ENCODE measurements at places on chromosomes 12 and 14.

GRCh38 chr14:29459531-29459930 lies 468.1 kb downstream of the PRKD1 start:
- DNase-seq: no peak

DNA sequence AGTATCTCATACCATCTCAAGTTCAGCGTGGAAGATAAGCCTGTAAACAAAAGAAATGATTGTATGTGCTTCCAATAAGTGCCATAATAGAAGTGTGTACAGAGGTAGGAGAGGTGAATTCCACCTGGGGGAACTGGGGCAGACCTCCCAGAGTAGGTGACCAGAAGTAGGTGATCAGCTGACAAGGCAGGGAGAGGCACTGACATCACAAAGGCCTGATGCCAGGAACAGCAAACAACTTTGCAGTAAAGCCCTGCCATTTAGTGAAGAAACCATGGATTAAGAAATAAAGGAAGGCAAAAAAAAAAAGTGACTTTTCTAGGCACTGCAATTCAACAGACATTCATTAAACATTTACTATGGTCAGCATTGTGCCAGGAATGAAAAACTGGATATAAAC lies 31.1 kb downstream of the NR1H4 start:
- no peak for DNase-seq

GRCh38 chr12:6788972-6789924 lies at the start of gene CD4:
Gene CD4 (plus strand): TSS chr12:6789528. CDS start chr12:6800139, 10,611 bp downstream.
- peak; percentile 68 for DNase-seq

- no peak for DNase-seq
These were observed 198.1 kb downstream of the KCNH5 start for GRCh38 chr14:62847168-62847567.

- DNase-seq: peak; percentile 26
These were observed 2.0 kb upstream of the MDM1 start for GRCh38 chr12:68334132-68334531.

- DNase-seq: no peak
These were observed 7.1 kb upstream of the PGF start for GRCh38 chr14:74962493-74962892.

DNA sequence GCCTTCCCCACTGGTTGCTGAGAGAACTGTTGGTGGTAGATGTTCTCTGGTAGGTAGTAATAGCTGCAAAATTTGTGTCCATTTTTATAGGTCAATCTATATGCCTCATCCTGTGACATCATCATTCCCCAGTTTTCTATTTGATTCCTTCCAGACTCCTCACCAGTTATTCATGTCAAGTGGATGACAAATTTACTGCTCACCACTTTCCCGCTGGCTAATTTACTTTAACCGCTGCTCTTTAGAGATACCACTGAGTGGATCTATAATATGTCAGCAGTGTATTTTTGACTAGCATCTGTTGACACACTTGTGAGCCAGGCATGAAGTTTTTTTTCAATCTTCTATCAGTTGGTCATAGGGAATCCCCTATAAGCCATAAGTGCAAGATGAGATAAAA lies 24.6 kb downstream of the GPR65 start:
- DNase-seq: peak; percentile 28

- no peak for DNase-seq
These were observed 505 bp upstream of the DENND5B start for GRCh38 chr12:31591380-31591901.

DNA sequence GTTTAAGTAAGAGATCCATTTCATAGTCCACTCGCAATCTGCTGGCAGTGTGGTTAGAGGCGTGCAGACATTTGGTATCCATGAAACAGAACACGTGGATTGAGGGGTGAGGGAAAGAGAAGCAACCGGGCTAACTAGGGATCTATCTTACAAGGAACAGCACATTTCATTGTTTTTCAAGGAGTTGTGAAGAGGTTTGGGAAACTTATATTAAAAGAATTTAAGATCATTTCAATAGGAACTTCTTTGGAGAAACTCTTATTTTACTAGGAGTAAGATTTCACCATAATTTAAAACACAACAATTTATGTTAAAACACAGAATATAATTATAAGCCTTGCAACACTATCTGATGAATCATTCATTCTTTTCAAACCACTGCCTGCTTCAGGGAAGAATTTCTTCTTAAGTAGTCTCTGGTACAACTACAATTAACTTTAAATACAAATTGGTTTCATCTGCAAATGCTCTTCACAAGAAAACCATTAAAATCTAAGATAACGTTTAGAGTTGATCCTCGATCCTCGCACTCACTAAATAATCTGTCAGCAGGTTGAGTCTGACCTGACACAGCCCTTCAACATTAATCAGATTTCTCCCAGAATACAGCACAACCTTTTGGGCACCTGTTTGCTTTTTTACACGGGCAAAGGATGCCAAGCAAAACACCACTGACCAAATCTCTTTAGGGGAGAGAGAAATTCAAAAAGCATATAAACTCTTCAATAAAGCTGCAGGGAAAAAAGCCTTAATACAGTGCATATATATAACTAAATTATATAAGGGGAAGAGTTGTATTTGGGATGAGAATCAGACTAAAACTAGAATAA lies 27.3 kb downstream of the PPTC7 start:
- no peak for DNase-seq

DNA sequence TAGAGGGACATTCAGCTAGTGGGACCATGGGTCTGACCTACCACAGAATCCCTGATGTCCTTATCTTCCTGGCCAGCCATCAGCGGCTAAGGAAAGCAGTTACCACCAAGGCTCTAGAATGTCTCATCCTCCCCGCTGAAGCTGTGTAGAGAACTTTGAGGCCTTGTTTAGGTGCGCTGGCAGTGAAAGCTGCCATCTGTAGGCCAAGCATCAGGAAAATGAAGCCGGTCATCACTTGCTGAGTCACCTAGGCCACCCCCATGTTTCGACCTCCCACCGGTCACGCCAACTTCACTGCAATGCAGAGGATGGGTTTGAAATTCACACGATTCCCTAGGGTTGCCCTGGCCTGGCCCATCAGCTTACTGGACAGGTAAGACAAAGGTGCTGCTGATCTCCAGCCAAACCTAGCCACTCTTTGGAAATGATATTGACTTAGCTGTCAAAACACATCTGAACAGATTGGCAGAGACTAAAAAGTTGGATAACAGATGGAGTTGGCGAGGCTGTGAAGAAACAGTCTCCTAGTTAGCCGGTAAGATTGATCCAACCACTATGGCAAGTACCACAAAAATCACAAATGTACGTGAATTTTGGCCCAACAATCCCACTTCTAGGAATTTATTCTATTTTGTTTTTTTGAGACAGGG lies 52.0 kb downstream of the NOS1 start:
- no peak for DNase-seq

DNA sequence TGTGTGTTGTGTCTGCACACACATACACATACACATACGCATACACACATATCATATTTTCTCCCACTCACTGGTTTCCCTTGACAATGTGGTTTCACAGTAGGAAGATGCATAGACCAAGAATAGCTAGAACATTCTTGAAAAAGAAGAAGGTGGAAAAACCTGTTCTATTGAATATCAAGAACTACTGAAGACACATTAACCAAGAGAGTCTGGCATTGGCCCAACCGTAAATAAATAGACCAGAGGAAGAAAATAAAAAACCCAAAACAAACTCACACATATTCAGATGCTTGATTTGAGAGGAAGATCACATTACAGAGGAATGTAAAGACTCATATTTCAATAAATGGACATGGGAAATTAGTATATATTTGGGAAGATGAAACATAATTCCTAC lies 311.3 kb downstream of the FOXG1 start:
- DNase-seq: no peak

DNA sequence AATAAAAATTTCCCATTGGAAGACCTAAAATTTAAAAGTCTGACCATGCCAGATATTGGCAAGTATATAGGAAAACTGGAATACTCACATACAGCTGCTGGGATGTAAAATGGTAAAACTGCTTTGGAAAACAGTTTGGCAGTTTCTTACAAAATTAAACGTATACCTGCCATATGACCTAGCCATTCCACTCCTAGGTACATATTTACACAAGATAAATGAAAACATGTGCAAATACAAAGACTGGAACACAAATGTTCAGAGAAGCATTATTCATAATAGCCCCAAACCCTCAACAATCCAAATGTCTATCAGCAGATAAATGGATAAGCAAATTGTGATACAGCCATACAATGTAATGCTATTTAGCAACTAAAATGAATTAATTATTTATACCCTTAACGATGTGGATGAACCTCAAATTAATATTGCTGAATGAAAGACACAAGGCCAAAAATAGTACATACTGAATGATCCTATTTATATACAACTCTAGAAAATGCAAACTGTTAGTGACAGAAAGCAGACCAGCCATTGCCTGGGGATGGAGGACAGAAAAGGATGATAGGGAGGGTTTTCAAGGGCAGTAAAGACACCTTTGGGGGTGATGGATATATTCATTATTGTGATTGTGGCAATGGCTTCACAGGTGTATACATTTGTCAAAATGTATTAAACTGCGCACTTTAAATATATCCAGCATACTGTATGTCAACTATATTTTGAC lies 21.3 kb upstream of the TCP11L2 start:
- no peak for DNase-seq

- peak; percentile 56 for DNase-seq
These were observed 9.0 kb upstream of the OR6J1 start for GRCh38 chr14:22653012-22653621.

DNA sequence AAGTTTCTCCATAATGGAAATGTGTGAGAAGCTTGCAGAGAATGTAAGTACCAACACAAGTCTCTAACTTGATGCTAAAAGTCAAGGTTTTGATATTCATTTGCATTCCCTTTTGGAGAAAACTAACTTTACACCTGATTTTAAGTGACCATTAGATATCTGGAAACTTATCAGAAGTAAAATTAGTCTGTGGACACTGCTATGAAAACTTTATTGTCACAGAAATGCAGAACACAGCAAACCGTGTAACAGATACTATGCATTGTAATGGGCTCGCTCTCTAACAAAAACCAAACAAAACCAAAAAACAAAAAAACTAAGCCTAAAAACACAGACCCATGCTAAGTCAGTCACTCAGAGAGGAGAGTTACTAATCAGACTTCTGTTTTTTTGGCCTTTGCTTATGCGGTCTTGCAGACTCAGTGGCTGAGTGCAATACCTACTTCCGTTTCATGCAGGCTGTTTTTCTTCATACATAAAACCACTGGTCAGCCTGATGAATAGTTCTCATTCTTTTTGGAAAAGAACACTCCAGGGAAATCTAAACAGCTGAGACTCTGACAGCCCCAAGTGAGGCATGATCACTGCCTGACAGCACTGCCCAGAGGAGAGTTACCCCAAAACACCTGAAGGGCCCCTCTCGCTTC lies 35.7 kb downstream of the NRDE2 start:
- no peak for DNase-seq

GRCh38 chr12:82361461-82361915 lies 3.2 kb downstream of the METTL25 start:
- no peak for DNase-seq

GRCh38 chr12:122584177-122584863 lies 57.3 kb downstream of the KNTC1 start:
- DNase-seq: no peak

DNA sequence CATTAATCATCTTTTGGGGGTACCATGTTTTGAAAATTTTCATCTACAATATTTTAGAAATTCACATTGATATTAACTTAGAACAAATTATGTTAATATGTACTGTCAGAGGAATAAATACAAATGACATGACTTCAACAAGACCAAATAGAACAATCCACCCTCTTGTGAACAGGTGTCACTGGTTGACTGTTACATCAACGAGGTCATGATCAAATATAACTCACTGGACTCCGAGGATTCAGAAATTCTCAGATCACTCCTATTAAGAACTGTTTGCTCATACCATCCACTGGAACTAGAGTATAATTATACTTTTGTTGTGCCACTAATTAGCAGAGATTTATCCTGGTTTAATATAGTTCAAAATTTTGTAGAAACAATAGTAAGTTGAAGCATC lies 318.8 kb downstream of the PRKD1 start:
- no peak for DNase-seq

DNA sequence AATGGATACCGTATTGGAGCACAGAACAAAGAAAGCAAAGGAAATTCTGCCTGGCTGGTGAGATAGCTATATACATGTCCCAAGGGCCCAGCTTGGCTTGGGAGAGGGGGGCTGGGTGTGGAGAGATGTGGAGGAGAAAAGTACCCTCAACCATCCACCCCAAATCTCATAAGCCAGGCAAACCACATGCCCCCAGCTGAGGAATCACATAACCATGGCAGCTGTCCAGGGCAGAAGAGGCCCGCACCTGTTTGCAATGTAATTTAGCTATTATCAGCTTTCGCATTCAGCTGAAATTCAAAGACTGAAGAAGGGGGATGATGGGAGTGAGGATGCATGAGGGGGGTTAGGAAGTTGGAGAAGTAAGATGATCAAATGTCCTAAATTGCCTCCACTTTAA lies 196.1 kb downstream of the TBX5 start:
- DNase-seq: no peak

DNA sequence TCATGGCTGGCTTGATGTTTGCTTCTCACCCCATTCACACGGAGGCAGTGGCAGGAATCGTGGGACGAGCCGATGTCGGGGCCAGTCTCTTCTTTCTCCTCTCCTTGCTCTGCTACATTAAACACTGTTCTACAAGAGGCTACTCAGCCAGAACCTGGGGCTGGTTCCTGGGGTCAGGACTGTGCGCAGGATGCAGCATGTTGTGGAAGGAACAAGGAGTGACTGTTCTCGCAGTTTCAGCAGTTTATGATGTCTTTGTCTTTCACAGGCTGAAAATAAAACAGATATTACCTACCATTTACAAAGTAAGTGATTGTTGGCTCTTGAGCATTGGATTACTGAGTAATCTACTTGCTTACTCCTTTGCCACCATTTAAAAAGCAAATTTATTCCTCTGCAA lies 170.6 kb downstream of the TMTC2 start:
- DNase-seq: no peak

DNA sequence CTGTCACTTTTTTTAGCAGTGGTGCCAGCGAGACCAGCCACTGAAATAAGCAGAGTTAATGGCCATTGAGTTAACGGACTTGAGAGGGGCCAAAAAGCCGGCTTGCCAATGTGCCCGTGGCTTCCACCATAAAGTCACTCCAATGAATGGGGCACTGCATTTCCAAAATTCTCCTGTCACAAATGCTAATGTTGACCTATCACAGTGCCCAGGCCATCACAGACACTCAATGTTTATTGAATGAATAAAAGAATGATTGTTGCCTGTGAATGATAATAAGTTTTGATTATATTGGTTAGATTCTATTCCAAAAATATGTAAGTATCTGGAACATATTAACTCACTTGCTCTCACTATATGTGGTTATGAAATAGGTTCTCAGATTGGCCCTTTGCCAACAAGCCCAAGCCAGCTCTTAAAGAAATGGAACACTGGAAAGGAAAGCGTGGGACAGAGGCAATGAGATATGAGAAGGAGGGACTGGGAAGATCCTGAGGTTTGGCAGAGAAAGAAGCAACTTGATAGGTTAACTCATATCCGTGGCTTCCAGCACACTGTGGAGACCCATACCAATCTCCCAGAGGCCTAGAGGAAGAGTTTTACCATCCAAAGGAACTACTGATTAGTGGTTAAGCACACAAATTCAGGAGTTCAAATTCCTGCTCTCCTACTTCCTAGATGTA lies 108.7 kb downstream of the BTG1 start:
- DNase-seq: no peak

GRCh38 chr12:105252901-105253300 lies 16.9 kb upstream of the APPL2 start:
- no peak for DNase-seq
